ENCODE measurements at places on chromosomes 12 and 14.

- DNase-seq, result no peak
Measured at GRCh38 chr12:42166501-42166900, 21.8 kb upstream of the GXYLT1 start.

- no peak for DNase-seq
Measured at GRCh38 chr12:68580911-68581310, 29.8 kb upstream of the RAP1B start.

GRCh38 chr12:55925371-55925770, 2.3 kb downstream of the PYM1 start:
- no peak for DNase-seq

- no peak for DNase-seq
Measured at GRCh38 chr14:74509587-74510222, 16.1 kb downstream of the ISCA2 start.

DNA sequence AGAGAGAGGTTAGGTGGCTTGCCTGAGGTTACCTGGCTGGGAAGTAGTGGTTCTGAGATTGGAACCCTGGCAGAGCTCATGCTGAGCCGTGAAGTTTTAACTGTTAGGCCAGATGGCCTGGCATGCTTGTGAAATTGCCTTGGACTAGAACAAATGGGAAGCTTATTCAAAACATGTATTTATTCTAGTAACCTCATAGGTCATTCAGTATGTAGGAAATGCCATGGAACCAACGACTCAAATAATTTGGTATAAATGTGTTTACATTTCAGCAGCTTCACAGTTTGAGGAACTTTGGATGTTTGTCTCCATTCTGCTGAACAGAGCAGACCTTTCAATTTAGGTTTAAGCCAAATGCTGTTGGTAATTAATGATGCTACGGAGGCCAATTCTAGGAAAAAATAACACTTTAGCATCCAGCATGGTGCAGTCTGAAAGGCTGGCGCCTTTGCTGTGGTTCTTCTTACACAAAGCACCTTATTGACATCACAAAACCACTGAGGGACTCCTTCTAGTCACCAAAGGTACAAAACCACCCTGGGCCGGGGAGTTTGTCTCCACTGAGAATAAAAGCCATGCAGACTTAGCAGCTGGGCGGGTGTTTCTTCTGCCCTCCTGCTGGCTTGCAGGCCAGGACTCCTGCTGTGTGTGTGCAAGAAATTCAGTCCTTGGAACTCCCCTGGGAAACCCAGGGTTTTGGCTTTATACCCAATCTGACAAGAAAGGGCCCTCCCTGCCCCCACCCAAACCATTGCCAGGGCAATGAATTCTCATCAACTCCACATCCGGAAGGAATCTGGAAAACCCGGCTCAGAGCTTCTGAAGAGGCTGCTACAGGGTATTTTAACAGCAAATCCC, 64.2 kb downstream of the ELK3 start:
- no peak for DNase-seq

GRCh38 chr14:61503167-61503801, 181.9 kb downstream of the PRKCH start:
- no peak for DNase-seq

- no peak for DNase-seq
Measured at GRCh38 chr12:84875241-84875640, 37.4 kb downstream of the SLC6A15 start.

DNA sequence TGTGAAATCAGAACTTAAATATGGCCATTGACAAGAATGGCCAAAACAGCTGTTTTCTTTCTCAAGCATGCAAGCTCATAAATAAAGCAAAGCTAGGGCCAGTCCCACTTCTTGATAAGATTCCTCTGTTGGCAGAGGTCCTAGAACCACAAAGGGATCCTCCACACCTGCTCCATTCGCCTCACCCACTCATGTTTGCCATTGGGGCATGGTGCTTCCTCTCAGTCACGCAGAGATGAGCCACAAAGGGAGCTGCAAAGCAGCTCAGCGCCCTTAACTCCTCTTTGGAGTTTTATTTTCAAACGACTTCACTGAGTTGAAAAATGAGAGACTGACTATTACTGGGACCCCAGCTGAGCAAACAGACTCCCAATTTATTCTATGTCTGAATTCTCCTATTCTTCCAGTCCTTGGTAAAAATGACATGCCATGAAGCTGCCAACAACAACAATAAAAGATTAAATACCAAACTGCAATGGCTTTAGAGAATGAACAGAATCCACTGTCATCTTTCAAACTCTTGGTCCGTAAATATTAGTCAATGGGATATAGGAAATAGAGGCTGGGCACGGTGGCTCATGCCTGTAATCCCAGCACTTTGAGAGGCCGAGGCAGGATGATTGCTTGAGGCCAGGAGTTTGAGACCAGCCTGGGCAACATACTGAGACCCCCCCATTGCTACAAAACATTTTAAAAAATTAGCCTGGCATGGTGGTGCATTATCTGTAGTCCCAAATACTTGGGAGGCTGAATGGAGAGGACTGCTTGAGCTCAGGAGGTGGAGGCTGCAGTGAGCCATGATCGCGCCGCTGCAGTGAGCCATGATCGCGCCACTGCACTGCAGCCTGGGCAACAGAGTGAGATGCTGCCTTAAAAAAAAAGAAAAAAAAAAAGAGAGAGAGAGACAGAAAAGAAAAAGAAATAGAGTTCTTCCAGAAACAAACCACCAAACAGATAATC, 16.4 kb downstream of the MANSC1 start:
- DNase-seq, result no peak

- no peak for DNase-seq
Measured at GRCh38 chr12:93587611-93588010, 15.1 kb downstream of the SOCS2 start.

- no peak for DNase-seq
Measured at GRCh38 chr12:65465766-65466547, 187.5 kb downstream of the MSRB3 start.

GRCh38 chr12:103333676-103334075, 162.1 kb downstream of the C12orf42 start:
- DNase-seq, result no peak

GRCh38 chr14:58752289-58752688, 114.5 kb downstream of the DACT1 start:
- DNase-seq, result no peak

- no peak for DNase-seq
Measured at GRCh38 chr14:94602722-94603121, 9.5 kb upstream of the SERPINA3 start.

- DNase-seq, result no peak
Measured at GRCh38 chr12:116766746-116767145, 28.6 kb downstream of the RNFT2 start.

GRCh38 chr12:53984901-53985691, at the start of gene HOXC10:
TSS of gene HOXC10 (plus strand) at chr12:53985146. CDS start at chr12:53985260, 114 bp downstream.
- peak; percentile 95 for DNase-seq

DNA sequence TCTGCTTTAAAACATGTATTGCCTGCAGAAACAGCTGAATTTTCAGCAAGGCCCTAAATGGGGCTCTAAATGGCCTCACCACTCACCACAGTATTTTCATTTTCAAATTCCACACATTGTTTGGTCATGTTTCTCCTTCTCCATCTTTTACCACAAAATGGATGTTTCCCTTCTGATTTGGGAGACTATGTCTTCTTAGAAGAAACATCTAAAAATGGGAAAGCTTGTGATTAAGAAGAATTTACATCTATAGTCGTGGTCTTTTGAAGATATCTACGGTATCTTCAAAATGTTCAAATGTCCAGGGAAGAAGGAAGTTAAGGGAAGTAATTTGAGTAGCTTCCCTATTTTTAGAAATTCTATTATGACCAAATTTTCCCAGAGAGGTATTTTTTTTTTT, 20.7 kb upstream of the TUBA1C start:
- DNase-seq, result no peak

DNA sequence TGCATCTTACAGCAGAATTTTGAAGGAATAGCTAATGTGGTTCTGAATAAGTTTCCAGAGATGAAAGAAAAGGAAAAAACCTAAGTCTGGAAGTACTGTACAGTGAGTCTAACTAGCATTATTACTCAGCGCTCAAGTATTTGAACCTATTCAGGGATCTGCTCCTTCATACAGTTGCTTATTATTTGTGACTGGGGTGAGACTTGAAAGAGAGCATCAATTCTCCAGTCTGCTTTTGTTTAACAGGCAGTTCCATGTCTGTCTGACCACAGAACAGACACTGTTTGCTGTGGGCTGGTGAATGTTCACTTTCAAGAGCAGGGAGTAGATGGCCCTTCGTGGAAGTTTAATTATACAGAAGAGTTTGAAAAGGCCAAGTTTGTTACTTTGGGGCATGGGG, 9.3 kb downstream of the ETV6 start:
- no peak for DNase-seq

GRCh38 chr14:74616996-74617700, 5.1 kb upstream of the LTBP2 start:
- no peak for DNase-seq

GRCh38 chr12:23169012-23169695, 544.2 kb downstream of the ETNK1 start:
- DNase-seq, result no peak

DNA sequence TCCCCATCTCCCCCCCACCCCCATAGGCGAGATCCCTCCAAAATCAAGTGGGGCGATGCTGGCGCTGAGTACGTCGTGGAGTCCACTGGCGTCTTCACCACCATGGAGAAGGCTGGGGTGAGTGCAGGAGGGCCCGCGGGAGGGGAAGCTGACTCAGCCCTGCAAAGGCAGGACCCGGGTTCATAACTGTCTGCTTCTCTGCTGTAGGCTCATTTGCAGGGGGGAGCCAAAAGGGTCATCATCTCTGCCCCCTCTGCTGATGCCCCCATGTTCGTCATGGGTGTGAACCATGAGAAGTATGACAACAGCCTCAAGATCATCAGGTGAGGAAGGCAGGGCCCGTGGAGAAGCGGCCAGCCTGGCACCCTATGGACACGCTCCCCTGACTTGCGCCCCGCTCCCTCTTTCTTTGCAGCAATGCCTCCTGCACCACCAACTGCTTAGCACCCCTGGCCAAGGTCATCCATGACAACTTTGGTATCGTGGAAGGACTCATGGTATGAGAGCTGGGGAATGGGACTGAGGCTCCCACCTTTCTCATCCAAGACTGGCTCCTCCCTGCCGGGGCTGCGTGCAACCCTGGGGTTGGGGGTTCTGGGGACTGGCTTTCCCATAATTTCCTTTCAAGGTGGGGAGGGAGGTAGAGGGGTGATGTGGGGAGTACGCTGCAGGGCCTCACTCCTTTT, 2.7 kb downstream of the GAPDH start:
- no peak for DNase-seq

- no peak for DNase-seq
Measured at GRCh38 chr12:9509464-9510161, 98.1 kb downstream of the KLRB1 start.

DNA sequence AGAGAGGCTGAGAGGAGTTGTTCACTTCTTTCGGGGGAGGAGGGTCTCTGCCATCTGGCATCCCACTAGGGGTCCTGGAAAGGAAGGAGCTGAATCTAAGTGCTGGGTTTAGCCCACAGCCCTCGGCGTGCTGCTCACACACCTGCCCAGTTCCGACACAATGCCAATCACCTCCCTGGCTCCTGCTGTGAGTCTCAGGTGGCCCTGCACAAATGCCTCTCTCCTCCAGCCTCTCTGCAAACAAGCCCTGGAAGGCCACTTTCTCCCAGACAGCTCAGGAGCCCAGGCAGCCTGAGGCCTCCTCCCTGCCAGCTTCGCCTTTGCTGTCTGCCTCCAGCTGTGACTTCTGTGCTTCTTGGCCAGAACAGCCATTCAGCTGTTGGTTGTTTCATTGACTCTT, 51.2 kb downstream of the SMIM41 start:
- DNase-seq, result no peak
